ENCODE measurements at places on chromosomes 7 and 10. TPM values are rescaled to one million over a fixed set of nuclear protein-coding genes. Genes with fewer than 3 reads are reported as not detected.

AKR1C4 gene
- total RNA-seq = not detected

HOXA1 gene
- 5.5 TPM for total RNA-seq

ATRNL1 gene
- 5.6 TPM for total RNA-seq

PIK3AP1 gene
- 2.0 TPM for total RNA-seq

SPRN gene
- 0.05 TPM for total RNA-seq

AKR1B15 gene
- total RNA-seq = 1.8 TPM

TRIM50 gene
- total RNA-seq = not detected

POU6F2 gene
- 0.11 TPM for total RNA-seq

DNA sequence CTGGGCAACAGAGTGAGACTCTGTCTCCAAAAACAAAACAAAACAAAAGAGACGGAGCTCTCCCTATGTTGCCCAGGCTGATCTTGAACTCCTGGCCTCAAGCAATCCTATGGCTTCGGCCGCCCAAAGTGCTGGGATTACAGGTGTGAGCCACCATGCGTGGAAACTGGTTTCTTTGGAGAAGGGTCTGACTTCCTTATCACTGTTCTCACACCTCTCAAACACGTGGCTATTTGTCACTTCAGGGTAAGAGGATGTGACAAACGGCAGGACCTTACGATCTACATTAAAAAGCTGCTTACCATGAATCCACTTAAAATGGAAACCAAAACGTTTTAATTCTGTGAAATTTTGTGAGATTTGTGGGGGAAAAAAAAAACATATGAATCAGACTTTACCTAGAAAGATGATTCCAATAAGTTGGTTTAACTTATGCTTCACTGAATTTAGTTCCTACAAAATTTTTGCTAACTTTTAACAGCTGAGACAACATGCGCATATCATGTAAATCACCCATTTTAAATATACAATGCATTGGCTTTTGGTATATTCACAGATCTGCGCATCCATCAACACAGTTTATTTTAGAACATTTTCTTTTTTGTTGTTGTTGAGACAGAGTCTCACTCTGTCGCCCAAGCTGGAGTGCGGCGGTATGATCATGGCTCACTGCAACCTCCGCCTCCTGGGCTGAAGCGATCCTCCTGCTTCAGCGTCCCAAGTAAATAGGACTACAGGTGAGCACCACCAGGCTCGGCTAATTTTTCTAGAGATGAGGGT lies 18.7 kb upstream of the FOXK1 start:
- no peak for DNase-seq

DNA sequence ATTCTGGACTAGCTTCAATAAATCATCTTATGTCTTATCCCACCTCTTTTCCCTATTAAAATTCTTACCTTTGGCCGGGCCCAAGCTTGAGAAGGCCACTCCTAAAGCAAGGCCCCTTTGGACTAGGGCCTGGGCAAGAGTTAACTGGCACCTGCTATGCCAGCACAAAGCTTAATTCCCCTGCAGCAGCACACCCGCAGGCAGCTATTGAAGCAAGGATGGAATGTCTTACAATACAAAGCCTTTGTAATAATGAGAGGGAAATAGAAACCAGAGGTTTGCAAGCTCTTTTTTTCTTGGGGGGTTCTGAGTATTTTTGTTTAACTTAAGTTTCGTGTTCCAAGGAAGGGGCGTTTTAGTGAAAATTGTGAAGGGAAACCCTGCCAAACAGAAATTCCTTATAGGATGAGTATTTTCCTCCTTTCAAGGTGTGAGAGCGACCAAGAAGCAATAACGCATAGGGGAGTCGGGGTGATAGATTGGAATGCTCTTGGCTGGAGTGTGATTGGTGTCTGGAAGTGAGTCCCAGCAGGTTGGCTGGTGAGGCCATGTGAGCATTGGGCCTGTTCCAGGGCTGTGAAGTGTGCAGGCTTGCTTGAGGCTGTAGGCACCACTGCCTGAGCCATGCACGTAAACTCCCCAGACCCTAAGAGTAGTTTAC lies 148.5 kb downstream of the KIAA1217 start:
- no peak for DNase-seq

GRCh38 chr10:126397640-126398382 lies 9.5 kb upstream of the ADAM12 start:
- DNase-seq = peak; percentile 96

- DNase-seq = peak; percentile 70
Measured at GRCh38 chr10:69446650-69447151, 4.6 kb upstream of the TSPAN15 start.

DNA sequence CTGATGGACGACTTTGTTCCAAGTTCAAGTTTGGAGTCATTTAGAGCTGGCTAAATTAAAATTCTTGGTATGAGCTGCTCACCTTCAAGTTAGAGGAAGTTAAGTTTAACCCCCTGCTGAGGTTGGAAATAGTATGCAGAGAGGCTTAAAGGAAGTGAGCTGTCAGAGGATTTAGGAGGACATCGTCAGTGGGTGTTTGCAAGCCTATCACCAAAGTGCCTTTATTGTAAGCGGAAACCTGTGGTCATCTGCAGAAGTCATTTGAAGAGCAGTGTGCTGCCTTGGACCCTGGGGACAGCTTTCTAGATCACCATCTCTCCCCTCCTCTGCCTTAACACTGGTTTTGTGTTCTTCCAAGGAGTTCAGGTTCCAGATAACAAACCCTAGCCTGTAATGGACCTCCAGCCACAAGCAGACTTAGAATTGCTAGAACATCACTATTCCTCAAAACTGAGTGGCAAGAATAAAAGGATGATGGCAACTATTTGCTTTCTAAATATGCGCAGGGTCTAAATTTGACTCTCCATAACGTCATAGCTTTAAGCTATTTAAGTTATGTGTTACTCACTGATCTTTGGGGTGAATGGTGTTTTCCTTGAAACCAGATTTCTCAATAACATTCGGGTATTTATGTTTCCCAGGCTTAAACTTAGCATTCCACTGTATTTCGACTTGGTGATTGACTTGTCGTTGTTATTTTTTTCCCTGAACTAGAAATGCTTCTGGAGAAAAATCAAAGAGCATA lies 93.4 kb downstream of the SLC39A12 start:
- no peak for DNase-seq

GRCh38 chr10:97686301-97686961 lies 610 bp downstream of the AVPI1 start:
- DNase-seq = peak; percentile 41

GRCh38 chr7:11843113-11843765 lies 11.2 kb upstream of the THSD7A start:
- DNase-seq = no peak

DNA sequence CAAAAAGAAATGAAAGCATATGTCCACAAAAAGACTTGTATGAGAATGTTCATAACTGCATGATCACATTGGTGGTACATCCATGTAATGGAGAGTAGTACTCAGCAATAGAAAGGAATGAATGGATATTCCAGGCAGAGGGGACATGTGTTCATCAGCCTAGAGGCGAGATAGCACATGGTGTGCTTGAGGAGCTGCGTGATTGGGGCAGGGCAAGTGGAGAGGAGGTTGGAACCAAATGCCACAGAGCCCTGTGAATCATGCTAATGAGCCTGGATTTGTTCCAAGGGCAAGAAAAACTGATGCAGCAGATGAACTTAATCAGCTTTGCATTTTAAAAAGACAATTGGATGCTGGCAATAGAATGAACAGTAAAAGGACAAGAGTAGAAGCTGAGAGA lies 73.3 kb downstream of the C10orf90 start:
- peak; percentile 9 for DNase-seq

DNA sequence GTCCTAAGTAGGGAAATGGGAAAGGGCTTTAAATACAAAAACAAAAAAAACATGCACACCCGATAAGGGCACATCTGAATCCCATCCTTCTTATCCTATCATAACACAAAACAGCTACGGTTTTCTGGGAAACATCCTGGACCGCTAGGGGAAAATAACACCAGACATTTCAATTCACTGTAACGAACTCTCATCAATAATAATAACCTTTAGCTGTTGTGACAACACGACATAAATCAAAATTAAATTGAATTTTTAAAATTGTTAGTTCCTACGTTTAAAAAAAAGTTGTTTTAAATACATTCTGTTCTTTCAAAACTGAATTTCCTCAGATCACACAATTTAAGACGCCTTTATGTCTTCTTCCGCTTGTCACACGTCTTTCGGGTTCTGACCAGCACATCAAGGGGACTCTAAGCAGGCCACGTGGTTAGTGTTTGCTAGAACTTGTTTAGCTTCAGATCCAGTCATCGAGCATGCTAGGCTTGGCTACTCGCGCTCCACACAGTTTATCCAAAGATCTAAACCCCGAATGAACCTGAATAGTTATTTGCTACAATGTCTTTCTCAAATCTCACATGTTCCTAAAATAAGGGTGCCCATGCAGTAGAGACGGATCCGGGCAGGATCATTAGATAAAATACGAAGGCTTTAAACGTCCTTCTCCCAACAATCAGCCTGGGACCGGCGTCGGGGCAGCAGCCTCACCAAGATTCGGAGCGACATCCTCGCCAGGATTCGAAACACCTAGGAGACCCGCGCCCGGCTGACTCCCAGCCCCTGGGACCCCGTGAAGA lies 839 bp downstream of the IKZF5 start:
- DNase-seq = peak; percentile 55

- DNase-seq = no peak
Measured at GRCh38 chr10:3046981-3047547, 20.3 kb upstream of the PFKP start.

DNA sequence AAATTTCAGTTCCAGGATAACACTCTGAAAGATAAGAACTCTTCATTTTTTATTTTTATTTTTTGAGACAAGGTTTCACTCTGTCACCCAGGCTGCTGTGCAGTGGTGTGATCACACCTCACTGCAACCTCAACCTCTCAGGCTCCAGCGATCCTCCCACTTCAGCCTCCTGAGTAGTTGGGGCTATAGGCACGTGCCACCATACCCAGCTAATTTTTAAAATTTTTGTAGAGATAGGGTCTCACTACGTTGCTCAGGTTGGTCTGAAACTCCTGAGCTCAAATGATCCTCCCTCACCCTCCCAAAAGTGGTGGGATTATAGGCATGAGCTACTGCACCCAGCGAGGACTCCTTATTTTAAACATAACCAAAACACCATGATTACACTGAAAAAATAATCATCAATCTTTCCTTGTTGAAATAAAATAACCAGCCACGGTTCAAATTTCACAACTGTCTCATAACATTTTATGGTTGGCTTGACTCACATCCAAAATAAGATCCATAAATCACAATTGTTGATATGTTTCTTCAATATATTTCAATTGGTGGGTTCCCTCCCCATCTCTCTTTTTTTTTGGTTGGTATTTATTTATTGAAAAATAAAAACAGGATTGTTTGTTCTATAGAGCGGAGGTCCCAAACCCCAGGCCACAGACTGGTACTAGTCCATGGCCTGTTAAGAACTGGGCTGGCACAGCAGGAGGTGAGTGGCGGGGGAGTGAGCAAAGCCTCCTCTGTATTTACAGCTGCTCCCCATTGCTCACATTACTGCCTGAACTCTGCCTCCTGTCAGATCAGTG lies 60.1 kb upstream of the FAM171A1 start:
- DNase-seq = peak; percentile 34

GRCh38 chr10:11757454-11757820 lies 15.3 kb downstream of the ECHDC3 start:
- DNase-seq = peak; percentile 73

DNA sequence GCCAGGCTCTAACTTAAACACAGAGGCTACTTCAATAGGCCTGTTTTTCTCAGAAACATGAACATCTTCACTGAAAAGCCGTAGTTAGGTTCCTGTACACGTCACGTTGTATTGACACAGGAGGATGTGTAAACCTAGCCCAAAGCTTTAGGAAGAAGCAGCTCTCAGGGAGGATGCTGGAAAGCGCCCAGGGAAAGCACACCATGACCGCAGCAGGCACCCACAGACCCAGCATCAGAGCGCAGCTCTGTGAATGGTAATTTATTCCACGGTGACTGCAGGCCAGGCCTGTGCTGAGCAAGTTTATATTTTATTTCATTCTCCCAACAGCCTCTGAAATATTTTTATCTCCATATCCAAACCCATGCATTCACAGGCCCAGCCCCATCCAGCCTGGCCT lies 51.1 kb downstream of the ASB13 start:
- no peak for DNase-seq

DNA sequence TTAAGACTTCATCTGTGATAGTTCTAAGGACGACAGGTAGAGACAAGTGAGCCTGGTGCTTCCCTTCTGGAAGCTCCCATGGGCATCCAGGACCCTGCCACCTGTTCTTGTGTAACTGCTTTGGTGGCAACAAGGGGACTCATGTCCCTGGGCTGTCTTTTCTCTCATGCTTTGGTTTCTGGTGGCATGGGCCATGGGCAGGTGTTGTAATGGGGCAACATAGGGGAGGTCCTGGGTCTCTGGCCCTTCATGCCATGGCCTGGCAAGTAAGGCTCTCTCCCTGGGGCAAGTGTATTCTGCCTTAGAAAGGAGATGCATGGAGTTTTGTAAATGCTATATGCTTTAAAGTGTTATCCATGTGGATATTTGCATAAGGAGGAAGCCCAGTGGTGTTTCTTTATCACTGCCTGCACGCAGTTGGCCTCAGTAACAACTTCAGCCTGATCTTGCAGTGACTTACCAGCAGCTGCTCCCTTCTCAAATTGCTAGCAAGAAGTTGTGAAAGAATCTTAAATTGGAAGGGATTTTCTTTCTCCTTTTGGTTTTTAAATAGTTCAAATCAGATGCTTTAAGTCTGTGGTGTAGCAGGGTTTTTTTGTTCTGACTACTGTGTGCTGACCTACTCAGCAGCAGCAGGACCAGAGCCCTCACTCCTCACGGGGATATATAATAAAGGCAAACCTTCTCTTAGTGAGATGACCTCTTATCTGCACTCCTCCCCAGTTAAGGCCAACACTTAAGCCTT lies 39.9 kb downstream of the OGDH start:
- DNase-seq = peak; percentile 58

GRCh38 chr10:26439406-26440087 lies 1.4 kb downstream of the APBB1IP start:
- DNase-seq = no peak

- DNase-seq = no peak
Measured at GRCh38 chr7:95011995-95012394, 104.6 kb downstream of the PPP1R9A start.

DNA sequence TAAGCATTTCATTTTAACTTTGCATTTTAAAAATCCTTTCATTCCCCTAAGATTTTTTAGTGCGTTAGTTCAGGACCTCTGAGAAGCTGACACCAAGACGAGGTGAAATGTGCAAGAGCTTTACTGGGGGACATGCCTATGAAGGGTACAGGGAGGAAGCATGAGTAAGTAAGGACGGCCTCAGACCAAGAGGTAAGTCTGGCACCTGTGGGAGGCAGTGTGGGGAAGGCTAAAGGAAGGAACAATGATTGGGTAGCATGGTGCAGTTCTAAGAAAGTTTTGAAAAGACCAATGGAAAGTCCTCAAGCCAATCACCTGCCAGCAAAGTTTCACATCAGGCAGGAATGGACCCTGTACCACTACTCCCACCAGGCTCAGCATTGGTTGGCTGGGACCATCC lies 369.2 kb downstream of the GFRA1 start:
- no peak for DNase-seq
